PC-3 (cell line): ENCODE measurements at places on chromosomes 12 and 14. TPM values are rescaled to one million over a fixed set of nuclear protein-coding genes. Genes with fewer than 3 reads are reported as not detected.

DNA sequence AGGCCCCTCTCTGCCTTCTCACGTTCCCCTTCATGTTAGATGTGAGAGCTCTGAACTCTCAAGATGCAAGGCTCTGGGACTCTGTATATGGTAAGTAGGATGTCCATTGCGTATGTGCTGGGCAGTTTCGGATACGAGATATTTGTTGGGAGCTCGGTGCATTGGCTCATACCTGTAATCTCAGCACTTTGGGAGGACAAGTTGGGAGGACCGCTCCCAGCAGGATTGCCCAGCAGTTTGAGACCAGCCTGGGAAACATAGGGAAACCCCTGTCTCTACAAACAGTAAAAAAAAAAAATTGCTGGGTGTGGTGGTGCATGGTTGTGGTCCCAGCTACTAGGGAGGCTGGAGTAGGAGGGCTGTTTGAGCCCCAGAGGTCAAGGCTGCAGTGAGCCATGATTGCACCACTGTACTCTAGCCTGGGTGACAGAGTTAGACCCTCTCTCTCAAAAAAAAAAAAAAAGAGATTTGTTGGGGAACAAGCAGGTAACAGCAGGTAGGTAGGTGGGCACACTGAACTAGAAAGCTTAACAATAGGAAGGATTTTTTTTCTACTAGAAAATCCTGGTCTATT lies 3.4 kb downstream of the TMEM120B start:
- no peak for DNase-seq
- peaks cover 20% of the 10 kb centered on the region; the same call in 1 of the 2 replicates for H3K4me1 ChIP-seq
- H3K4me3 ChIP-seq = no peak overlapping the region
- no peaks in the 10 kb centered on the region for H3K36me3 ChIP-seq
- no peak overlapping the region for H3K27ac ChIP-seq
- no peaks in the 10 kb centered on the region for H3K27me3 ChIP-seq

GRCh38 chr12:95412482-95413311 lies 61.3 kb upstream of the METAP2 start:
- H3K4me3 ChIP-seq = no peak overlapping the region
- no peaks in the 10 kb centered on the region for H3K27me3 ChIP-seq
- H3K27ac ChIP-seq = peak overlapping the region; percentile 81

- no peak overlapping the region for H3K4me3 ChIP-seq
- peaks cover 3% of the 10 kb centered on the region for H3K4me1 ChIP-seq
- H3K36me3 ChIP-seq = no peaks in the 10 kb centered on the region
- DNase-seq = no peak
- H3K27ac ChIP-seq = no peak overlapping the region
Measured at GRCh38 chr12:50051101-50051806, 6.1 kb upstream of the ASIC1 start.

BTBD6 gene
- 104 and 119 TPM in 2 replicates for total RNA-seq

EML5 gene
- total RNA-seq = 0.66 and 0.86 TPM in 2 replicates

- peaks cover 24% of the 10 kb centered on the region for H3K4me1 ChIP-seq
- H3K36me3 ChIP-seq = no peaks in the 10 kb centered on the region
- H3K27ac ChIP-seq = peak within 1 kb of the TSS; percentile 46
- no peaks in the 10 kb centered on the region for H3K27me3 ChIP-seq
- H3K4me3 ChIP-seq = peak within 1 kb of the TSS; percentile 96
Measured at GRCh38 chr12:51591016-51591901, at the start of gene SCN8A. TSS of gene SCN8A (plus strand) at chr12:51591233. CDS start at chr12:51662818, 71,585 bp downstream.

LRRC9 gene
- not detected in 2 replicates for total RNA-seq

KRT6C gene
- not detected in 2 replicates for total RNA-seq

GRCh38 chr14:103402695-103403094 lies 17.5 kb downstream of the MARK3 start:
- peaks cover 32% of the 10 kb centered on the region for H3K4me1 ChIP-seq
- H3K27me3 ChIP-seq = no peaks in the 10 kb centered on the region
- H3K27ac ChIP-seq = no peak overlapping the region
- H3K36me3 ChIP-seq = peaks cover 3% of the 10 kb centered on the region; the same call in 1 of the 2 replicates
- peak; percentile 44 for DNase-seq

CCDC177 gene
- not detected in 2 replicates for total RNA-seq

GRCh38 chr12:90974286-90974685 lies 19.3 kb upstream of the CCER1 start:
- H3K27me3 ChIP-seq = no peaks in the 10 kb centered on the region
- H3K36me3 ChIP-seq = no peaks in the 10 kb centered on the region
- H3K27ac ChIP-seq = no peak overlapping the region
- H3K4me1 ChIP-seq = peaks cover 34% of the 10 kb centered on the region

CLEC14A gene
- total RNA-seq = not detected in 2 replicates

RNASE7 gene
- total RNA-seq = not detected in 2 replicates

DNA sequence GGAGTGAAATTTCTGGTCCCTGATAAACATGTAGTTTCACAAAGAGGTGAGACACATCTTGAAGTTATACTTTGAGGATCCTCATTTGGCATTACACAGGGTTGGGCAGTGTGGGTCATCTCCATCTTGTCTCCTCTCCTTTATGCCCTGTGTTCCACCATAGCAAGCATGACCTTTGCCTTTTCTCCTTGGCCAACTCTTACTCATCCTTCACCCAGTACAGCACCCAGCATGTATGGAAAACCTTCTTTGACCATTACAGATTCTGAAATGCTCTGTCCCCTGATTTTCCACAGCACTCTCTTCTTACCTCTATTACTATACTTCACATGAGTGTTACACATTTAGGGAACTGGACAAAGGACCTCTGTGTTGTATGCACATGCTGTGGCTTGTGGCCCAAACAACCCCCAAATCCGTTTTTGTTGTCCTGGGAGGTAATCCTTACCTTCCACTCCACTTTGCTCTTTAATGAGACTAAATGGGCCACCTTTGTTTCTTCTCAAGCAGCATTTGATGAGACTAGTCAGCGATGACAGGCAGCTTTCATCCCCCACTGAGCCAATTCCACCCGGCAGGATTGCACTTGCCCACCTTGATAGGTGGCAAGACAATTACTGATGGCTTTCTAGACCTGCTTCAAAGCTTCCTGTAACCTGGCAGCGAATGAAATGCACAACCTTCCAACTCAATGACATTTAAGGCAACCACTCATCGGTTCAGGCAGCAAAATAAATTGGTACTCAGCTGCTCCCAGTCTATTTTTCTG lies 163.5 kb downstream of the MON2 start:
- H3K4me3 ChIP-seq = no peak overlapping the region
- no peaks in the 10 kb centered on the region for H3K4me1 ChIP-seq
- H3K36me3 ChIP-seq = no peaks in the 10 kb centered on the region
- H3K27ac ChIP-seq = no peak overlapping the region
- DNase-seq = no peak
- H3K27me3 ChIP-seq = no peaks in the 10 kb centered on the region

DNA sequence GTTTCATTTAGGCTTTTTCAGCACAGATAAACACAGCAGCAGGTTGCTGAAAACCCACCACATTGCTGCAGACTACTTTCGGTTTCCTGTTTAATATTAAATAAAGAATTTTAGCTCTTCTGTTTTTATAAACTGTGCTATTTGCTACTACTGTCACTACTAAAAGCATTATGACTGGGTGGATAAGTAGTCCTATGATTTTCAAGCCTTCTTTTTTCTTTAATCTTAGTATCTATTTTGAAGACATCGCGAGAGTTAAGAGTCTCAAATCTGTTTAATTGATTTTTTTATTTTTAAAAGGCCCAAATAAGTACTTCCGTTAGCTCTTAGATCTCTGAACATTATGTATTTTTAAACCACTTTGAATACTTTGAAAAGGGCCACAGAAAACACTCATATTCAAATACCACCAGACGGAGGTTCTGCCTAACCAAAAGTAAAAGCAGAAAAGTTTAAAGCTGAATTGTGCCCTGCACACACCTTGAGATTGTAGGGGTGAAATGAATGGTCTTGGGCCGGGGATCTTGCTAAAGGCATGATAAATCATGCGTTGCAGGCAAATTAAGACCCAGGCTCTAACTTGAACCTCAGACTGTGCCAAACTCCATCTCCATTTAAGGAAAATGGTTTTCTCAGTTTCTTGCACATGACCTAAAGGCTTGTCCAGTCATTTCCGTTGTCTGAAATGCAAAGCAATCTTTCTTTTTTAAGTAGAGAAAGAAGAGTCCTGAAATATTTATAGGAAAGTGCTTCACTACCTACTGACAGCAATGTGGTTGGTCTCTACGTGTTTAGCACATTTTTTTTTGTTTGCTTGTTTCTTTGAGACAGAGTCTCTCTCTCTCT lies 13.6 kb upstream of the FOXN3 start:
- no peak for DNase-seq
- no peak overlapping the region for H3K27ac ChIP-seq
- no peak overlapping the region for H3K4me3 ChIP-seq
- no peaks in the 10 kb centered on the region for H3K27me3 ChIP-seq
- peaks cover 14% of the 10 kb centered on the region for H3K4me1 ChIP-seq

DNA sequence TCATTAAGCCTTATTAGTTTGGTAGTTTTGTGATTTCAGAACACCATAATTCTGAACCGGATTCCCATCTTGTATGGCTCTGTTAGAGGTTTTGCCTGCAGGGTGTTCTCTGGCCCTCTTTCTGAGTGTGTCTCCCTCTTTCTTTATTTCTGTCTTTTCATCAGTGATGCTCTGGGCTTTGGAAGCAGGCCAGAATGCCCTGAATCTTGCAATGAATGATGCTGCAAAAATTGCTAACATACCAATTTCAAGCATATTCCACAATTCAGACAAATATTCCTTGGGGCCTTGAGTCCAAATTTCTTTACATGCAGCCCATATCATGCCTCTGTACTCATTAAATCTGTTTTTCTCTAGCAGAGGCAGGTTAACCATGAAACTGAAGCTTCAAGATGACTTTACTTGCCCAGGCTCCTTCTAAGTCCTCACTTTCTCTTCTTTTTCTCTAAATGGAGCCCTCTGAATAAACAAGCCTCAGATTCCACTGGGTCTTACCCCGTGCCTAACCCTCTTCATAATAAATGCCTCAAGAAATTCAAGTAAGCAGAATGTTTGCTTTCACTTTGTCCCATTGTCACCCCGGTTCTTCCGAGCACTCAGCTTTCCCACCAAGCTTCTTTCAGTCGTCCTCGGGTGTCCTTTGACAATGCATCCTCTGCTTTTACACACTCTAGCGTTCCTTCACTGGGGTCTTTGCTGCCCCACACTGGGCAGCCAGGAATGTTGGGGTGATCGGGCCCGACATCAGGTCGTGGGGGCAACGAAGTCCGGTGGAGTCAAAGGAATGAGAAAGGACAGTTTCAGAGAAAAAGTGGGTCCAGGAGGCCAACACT lies 78.8 kb upstream of the SLC38A4 start:
- no peaks in the 10 kb centered on the region for H3K27me3 ChIP-seq
- H3K27ac ChIP-seq = no peak overlapping the region
- H3K36me3 ChIP-seq = no peaks in the 10 kb centered on the region
- peaks cover 16% of the 10 kb centered on the region for H3K4me1 ChIP-seq
- DNase-seq = no peak

DNA sequence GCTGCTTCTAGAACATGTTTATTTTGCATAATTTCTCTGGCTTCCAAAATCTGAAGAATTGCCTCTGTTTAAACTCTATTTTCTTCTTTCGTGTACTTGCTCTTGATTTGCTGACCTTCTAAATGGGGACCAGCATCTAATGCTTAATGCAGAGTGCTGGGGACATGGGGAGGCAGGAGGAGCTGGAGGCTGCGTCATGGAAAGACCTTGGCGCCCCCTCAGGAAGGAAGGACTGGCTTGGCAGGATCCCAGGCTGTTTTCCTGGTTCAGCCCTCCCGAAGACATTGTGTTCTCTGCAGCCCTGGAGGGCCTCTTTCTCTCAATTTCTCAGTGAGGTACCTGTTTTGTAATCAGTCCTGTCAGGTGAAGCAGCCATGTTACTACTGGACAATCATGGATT lies 5.5 kb downstream of the PRKCH start:
- no peaks in the 10 kb centered on the region for H3K27me3 ChIP-seq
- H3K36me3 ChIP-seq = no peaks in the 10 kb centered on the region
- H3K4me1 ChIP-seq = peaks cover 14% of the 10 kb centered on the region
- H3K27ac ChIP-seq = no peak overlapping the region

SLC39A5 gene
- 0.18 TPM in 1 of 2 replicates, not detected in the other for total RNA-seq

GRCh38 chr14:58315606-58316005 lies 17.3 kb downstream of the ARID4A start:
- peak; percentile 37 for DNase-seq
- peaks cover 8% of the 10 kb centered on the region; the same call in 1 of the 2 replicates for H3K36me3 ChIP-seq
- H3K27me3 ChIP-seq = no peaks in the 10 kb centered on the region
- no peak overlapping the region for H3K4me3 ChIP-seq
- H3K27ac ChIP-seq = no peak overlapping the region

DNA sequence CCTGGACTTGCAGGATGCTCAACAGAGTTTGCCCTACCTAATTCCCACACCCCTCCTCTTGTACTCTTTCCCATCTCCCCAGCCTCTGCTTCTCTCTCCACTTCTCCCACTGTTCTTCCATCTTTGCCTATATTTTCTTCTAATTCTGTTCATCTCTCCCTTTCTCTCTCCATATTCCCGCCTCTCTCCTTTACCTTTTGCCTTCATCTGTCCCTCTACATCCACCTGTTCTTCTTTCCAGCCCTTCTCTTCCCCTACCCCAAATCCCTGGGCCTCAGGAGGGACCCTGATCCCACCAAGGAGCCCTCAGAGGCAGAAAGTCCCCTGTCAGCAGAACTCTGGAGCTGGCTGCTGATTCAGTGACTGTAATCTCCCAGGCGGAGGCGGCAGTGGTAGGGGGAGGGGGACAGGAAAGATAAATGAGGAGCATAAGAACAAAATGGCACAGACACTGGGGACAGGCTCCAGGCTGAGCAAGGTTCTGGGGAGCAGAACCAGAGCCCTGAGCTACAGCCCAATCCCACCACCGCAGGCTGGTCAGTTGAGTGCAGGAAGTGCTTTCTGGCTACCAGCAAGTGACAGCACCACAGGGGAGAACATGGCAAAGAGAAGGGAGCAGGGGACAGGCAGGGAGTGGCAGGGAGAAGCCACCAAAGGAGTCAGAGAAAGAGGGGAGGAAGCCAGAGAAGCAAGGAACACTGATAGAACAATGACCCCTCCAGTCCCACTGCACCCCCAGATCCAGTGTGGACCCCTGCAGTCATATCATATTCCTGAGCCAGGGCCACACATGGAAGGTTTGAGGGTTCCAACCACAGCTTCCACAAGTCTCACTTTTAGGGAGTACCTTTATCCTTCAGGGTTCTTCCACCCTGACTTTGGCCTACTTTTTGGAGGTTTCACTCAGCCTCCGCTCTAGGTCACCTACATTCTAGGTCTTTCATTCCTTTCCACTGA lies 27.0 kb downstream of the SMUG1 start:
- H3K27me3 ChIP-seq = no peaks in the 10 kb centered on the region
- no peaks in the 10 kb centered on the region for H3K36me3 ChIP-seq
- H3K4me1 ChIP-seq = no peaks in the 10 kb centered on the region
- H3K27ac ChIP-seq = no peak overlapping the region
- H3K4me3 ChIP-seq = no peak overlapping the region
- DNase-seq = no peak

DNA sequence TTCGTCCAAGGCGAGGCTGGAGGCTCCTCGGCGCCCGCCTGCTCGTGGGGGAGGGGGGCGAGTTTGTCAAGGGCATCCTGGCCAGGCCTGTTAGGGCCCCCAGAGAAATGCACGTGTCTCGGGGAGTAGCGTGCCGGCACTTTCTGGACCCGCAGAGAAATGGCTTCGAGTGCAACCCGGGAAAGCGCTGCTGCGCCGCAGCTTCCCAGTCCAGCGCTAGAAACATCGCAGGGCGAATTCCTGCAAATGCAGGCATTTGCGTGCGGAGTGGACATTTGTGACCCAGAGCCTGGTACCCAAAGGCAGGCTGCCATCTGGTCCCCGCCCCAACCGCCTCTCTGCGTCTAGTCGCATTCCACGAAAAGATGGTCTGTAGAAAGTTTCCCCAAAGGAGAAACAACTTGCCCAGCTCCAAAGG lies 756 bp downstream of the LGR5 start:
- H3K4me3 ChIP-seq = peak overlapping the region; percentile 66
- H3K27me3 ChIP-seq = peaks cover 72% of the 10 kb centered on the region
- peaks cover 18% of the 10 kb centered on the region for H3K4me1 ChIP-seq

GRCh38 chr14:101628975-101629374 lies 67.7 kb downstream of the DIO3 start:
- DNase-seq = no peak
- H3K4me1 ChIP-seq = peaks cover 3% of the 10 kb centered on the region; the same call in 1 of the 2 replicates
